ENCODE measurements at places on chromosomes 11 and 22. TPM values are rescaled to one million over a fixed set of nuclear protein-coding genes. Genes with fewer than 3 reads are reported as not detected.

Gene APOA1
- not detected for polyA plus RNA-seq

Gene IGSF9B
- polyA plus RNA-seq, result 0.29 TPM

Gene TSSK2
- not detected for polyA plus RNA-seq

Gene TMPRSS5
- polyA plus RNA-seq, result 0.11 TPM

Gene PLAAT5
- not detected for polyA plus RNA-seq

Gene CFAP300
- polyA plus RNA-seq, result 3.1 TPM

Gene FADS3
- polyA plus RNA-seq, result 8.0 TPM

Gene OR52I2
- polyA plus RNA-seq, result not detected

Gene HTR3B
- not detected for polyA plus RNA-seq

Gene TRPC6
- polyA plus RNA-seq, result 0.09 TPM

Gene TST
- polyA plus RNA-seq, result 23.2 TPM

Gene SPA17
- polyA plus RNA-seq, result 26.0 TPM

Gene SHANK2
- polyA plus RNA-seq, result 0.32 TPM

Gene OR52N1
- polyA plus RNA-seq, result not detected

Gene OR51B4
- not detected for polyA plus RNA-seq

Gene MIOX
- polyA plus RNA-seq, result not detected

Gene ESAM
- not detected for polyA plus RNA-seq

Gene USP2
- polyA plus RNA-seq, result 0.26 TPM

Gene CCDC188
- polyA plus RNA-seq, result not detected

Gene GTSE1
- 16.6 TPM for polyA plus RNA-seq

Gene CNTN5
- not detected for polyA plus RNA-seq

Gene MS4A7
- not detected for polyA plus RNA-seq

Gene JOSD1
- polyA plus RNA-seq, result 30.6 TPM

Gene CD3D
- not detected for polyA plus RNA-seq

Gene APOBEC3G
- polyA plus RNA-seq, result 2.4 TPM

Gene PKP3
- polyA plus RNA-seq, result 149 TPM

Measured in foreskin keratinocyte (primary cell).